ENCODE measurements at places on chromosomes 3 and 15. TPM values are rescaled to one million over a fixed set of nuclear protein-coding genes. Genes with fewer than 3 reads are reported as not detected.

CXCR6 gene
- 0.22 TPM for polyA plus RNA-seq

CILP gene
- polyA plus RNA-seq, result 2.6 TPM

EPB42 gene
- polyA plus RNA-seq, result 0.16 TPM

COMMD2 gene
- 6.6 TPM for polyA plus RNA-seq

SLC51B gene
- polyA plus RNA-seq, result not detected

PCSK6 gene
- 1.5 TPM for polyA plus RNA-seq

BLM gene
- polyA plus RNA-seq, result 5.2 TPM

NR1I2 gene
- polyA plus RNA-seq, result not detected

CASR gene
- under 0.01 TPM for polyA plus RNA-seq

GATA2 gene
- polyA plus RNA-seq, result 14.3 TPM

ATP13A5 gene
- polyA plus RNA-seq, result not detected

PLAAT1 gene
- 0.36 TPM for polyA plus RNA-seq

PTX3 gene
- 106 TPM for polyA plus RNA-seq

HYKK gene
- 3.4 TPM for polyA plus RNA-seq

SMCO1 gene
- polyA plus RNA-seq, result not detected

PLSCR5 gene
- polyA plus RNA-seq, result not detected

MAGEL2 gene
- 0.27 TPM for polyA plus RNA-seq

SHC4 gene
- polyA plus RNA-seq, result 0.09 TPM

HHATL gene
- 2.0 TPM for polyA plus RNA-seq

MYO5C gene
- polyA plus RNA-seq, result 5.1 TPM

CACNA2D3 gene
- polyA plus RNA-seq, result 0.08 TPM

RBM6 gene
- 54.7 TPM for polyA plus RNA-seq

EXD1 gene
- polyA plus RNA-seq, result 0.10 TPM

MUC20 gene
- 2.8 TPM for polyA plus RNA-seq

HTR3E gene
- polyA plus RNA-seq, result not detected

ZNF197 gene
- 5.2 TPM for polyA plus RNA-seq

CHRNA3 gene
- polyA plus RNA-seq, result not detected

GABRR3 gene
- not detected for polyA plus RNA-seq

SLC22A14 gene
- polyA plus RNA-seq, result 0.16 TPM

PLS1 gene
- polyA plus RNA-seq, result 0.11 TPM

POC1A gene
- polyA plus RNA-seq, result 2.6 TPM

TMCO5A gene
- polyA plus RNA-seq, result 0.15 TPM

VWA5B2 gene
- not detected for polyA plus RNA-seq

LINGO1 gene
- 1.2 TPM for polyA plus RNA-seq

SI gene
- polyA plus RNA-seq, result 0.12 TPM

COL6A6 gene
- polyA plus RNA-seq, result 0.22 TPM

Data from adipose tissue (tissue), 3 donors.